Urinary bladder (tissue), 4 donors: ENCODE measurements at places on chromosomes 11 and 22. TPM values are rescaled to one million over a fixed set of nuclear protein-coding genes. Genes with fewer than 3 reads are reported as not detected.

Gene BATF2
- polyA plus RNA-seq, result 5.8 TPM

DNA sequence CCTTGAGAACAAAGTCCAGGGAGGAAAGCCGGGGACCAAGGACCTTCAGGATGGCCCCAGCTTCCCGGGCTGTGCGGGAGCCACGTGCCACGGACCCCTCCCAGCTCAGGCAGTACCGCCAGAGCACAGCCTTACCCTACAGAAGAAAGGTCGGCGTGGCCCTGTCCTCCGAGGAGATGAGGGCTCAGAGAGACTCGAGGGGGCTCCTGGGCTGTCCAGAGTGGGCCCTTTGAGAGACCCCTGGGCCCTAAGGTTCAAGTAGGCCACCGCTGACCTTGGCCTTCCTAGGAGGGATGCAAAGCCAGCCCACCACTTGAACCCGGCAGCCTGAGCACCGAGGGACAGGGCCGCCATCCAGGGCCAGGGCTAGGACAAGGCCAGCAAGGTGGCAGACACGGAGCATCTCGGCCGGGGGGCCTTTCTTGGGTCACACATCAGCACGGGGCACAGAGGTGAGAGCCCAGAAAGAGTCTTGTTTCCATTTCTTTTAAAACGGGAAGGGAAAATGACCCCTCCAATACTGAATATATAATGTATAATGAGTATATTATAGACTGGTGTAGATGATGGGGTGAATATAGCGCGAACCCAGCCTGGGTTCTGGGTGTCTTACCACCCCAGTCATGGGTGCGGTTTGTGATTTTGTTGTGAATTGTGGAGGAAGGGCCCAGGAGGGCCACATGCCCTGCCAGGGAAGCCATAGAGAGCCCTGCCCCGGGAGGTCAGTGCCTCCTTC is 34.4 kb upstream of the PPARA start:
- no peak for DNase-seq

Gene CNGA4
- 0.28 TPM for polyA plus RNA-seq

- no peak for DNase-seq
These were observed 239.1 kb upstream of the ARHGAP20 start for GRCh38 chr11:110951037-110951949.

Gene SLN
- 0.09 TPM for polyA plus RNA-seq

Gene GLYAT
- polyA plus RNA-seq, result 0.05 TPM

DNA sequence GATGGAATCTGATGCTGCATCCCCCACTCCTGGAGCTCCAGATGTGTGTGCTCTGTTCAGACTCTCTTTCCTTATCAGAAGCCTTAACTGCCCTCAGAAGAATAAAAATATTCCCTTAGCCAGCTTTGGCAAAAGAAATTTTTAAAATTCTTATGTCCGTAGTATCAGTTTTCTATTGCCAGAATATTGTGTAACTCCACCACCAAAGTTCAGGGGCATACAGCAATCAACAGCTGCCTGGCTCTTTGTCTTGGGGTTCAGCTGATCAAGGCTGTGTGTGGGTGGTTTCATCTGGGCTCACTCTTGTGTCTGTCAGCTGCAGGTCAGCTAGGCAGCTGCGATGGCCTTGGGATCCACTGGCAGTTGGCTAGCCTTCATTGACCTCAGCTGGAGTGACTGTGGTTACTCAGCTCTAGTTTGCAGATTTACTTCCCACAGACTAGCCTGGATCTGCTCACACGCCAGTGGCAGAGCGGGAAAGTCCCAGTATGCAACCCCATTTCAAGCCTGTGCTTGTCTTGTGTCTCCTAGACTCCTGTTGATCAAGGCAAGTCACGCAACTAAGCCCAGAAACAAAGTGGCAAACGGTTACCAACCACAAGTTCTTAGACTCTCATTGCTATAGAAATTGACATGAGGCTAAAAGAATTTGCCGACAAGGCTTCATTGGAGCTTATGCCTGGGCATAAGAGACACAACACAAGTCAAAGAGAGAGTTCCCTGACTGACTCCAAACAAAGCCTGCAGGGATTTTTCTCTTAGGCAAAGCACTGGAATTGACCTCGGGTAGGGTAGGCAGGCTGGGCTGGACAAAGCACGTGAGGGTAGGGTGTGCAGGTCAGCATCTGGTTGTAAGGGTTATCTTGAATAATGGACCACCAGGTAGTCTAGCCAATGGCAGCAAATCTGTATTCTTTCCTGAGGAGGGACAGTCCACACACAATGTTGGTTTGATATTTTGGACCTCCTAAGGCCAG is 7.5 kb downstream of the TMEM138 start:
- DNase-seq, result no peak

GRCh38 chr11:70493891-70494290 is 95.6 kb downstream of the CTTN start:
- DNase-seq, result no peak

- no peak for DNase-seq
These were observed 32.1 kb downstream of the FAM168A start for GRCh38 chr11:73565804-73566203.

DNA sequence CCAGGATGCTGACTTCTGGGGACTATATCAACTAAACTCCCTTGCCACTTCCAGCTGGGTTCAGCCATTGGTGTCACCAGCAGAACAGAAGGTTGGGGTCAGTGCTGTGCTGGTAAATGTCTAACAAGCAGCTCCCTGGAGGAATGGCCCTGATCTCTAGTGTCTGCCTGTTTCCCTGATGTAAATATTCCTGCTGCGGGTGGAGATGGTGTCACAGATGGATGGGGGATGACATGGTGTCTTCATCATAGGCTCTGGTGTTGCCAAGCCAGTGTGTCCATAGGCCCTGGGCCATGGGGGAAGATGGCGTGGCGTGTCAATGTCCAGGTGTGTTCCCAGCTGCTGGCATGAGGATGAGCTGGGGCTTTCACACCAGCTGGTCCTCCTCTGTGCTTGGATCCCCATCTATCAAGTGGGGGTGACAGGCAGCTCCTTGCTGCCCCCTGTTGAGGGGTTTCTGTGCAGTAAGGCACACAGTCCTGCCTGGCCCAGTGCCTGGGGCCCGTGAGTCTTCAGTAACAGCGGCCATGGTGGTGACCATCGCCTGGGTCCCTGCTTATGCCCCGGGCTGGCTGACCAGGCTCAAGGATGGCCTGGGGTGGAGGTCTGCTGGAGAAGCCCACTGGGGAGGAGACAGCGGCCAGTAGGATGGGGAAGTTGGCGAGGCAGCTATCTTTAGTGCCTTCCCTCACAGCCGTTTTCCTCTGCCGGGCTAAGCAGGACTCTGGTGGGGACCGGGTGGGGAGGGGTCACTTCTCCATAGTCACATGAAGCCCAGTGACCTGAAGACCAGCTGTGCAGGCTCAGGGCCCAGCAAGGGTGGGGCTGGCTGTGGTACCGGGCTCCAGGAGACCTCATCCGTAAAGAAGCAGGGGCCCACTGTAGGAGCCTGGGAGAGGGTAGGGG is 12.7 kb downstream of the RPL3 start:
- no peak for DNase-seq

DNA sequence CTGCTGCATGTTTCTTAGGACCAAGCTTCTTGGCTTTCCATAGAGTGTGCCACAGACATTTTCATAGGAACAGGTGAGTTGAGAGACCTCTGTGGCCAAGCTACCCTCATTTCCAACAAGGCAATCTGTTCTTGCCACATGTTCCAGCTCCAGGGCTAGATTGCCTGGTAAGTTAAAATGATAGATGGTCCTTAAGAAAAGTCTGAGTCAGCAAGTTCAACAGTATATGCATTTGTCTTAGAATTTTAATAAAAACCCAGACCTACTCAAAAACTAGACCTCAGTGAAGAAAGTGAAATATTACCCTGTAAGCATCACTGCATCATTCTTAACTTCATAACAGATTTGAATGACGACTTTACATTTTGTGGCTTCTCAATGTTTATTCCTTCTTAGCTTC is 1123.6 kb downstream of the DLG2 start:
- no peak for DNase-seq

DNA sequence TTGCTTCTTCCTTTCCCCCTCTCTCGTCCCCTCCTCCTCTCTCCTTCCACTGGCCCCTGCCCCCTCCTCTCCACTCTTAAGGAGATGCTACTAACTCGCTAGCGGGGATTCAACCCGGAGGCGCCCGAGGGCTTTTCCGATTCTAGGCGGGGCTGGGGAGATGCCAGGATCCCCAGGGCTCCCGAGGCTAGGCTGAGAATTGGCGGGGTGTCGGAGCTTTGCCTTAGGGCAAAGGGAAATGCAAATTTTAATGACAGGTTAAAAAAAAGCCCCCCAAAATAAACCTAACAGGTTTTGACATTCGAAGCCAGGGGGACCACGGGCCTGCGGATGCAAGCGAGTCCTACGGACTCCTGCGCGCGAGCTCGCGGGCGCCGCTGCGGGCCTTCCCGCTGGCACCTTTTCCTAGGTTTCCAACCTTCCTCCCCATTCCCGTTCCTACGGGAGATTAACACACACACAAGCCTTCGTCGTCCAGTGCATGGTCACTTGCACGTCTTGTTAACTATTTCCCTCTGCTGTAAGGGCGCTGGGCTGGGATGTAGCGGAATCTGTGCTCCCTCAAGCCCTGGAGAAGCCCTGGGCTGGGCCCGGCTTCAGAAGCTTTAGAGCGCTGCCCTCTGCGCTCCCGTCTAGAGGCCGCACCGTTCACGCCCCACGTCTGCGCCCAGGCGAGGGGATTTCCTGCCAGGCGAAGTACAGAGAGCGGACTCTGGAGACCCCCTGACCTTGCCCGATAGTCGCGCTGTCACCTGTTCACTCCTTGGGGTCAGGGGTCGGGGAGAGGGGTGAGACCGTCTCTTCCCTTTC is 729 bp upstream of the ALX4 start:
- no peak for DNase-seq

GRCh38 chr22:49869845-49870712 is 16.4 kb downstream of the ZBED4 start:
- no peak for DNase-seq

- DNase-seq, result no peak
These were observed 174.1 kb downstream of the MN1 start for GRCh38 chr22:27627444-27627833.

GRCh38 chr11:10628508-10629236 is 60.2 kb upstream of the LYVE1 start:
- DNase-seq, result no peak

Gene JRKL
- 6.9 TPM for polyA plus RNA-seq

- DNase-seq, result no peak
These were observed 78.3 kb upstream of the MYO18B start for GRCh38 chr22:25663654-25664053.

Gene ALDH3B1
- polyA plus RNA-seq, result 14.4 TPM

DNA sequence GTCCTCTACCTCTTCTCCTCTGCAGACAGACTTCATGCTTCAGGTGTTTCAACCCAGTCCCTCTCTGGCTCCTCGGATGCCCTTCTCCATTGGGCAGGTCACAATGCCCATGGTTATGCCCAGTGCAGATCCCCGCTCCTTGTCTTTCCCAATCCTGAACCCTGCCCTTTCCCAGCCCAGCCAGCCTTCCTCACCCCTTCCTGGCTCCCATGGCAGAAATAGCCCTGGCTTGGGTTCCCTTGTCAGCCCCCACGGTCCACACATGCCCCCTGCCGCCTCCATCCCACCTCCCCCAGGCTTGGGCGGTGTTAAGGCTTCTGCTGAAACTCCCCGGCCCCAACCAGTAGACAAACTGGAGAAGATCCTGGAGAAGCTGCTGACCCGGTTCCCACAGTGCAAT is 9.3 kb upstream of the BACE1-AS start:
- DNase-seq, result no peak

Gene LIF
- 1.1 TPM for polyA plus RNA-seq

DNA sequence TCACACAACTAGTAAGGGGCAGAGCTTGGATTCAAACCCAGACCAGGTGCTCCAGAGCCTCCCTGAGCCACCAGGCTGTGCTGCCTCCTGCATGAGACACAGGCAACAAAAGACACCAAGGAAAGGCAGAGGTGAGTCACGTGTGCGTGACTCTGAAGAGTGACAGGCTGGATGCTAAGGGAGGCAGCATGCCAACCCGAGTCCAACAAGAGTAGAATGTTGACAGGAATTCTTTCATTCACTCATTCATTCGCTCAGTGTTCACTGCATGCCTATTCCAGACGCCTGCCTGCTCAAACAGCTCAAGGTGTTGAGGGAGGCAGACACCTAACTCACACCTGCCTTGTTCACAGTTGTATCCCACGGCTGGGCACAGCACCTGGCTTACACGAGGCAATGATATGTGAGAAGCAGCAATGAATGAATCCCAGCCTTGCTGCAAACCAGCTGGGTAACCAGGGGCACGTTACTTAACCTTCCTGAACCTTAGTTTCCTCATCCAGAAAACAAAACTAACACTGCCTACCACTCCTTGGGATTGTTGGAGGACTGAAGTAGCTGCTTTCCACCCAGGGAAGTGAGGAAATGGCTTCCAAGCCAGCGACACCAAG is 73.8 kb upstream of the ARFGAP3 start:
- DNase-seq, result no peak

DNA sequence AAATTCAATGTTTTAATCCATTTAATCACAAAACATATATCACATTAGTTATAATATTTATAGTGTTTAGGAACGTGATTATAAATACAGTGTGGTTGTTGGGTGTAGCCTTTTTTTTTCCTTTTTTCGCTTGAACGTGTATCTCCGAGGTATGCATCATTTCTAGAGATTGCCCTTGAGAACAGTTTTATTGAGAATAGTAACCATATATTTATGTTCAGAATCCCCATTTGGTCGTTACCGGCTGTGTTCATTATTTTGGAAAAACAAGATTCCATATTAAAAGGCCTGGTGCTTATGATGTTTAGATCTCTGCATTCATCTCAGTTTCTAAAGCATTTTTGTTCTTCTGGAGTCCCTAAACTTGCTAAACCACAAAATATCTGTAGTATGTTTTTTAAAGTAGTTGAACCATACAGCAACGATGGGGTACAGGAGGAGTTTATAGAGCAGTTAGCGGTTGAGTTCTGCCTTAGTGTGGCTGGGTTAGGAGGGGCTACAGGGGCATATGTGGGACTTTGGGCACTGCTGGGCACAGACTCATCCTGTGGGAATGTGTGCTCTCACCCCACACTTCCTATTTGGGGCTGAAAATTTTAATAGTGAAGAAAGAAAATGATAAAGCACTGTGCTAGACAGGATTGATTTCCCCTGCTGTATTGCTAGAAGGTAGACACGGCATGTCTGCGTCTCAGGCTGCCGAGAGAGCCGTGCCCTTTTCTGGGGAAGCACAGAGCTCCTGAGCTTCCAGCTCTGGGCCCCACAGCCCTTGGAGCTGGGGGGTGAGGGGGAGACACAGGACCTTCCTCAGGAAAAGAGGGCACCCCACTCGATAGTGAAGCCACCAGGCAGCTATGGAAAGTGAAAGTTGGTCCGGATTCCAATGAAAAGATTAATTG is 81.5 kb upstream of the PPARA start:
- DNase-seq, result no peak

DNA sequence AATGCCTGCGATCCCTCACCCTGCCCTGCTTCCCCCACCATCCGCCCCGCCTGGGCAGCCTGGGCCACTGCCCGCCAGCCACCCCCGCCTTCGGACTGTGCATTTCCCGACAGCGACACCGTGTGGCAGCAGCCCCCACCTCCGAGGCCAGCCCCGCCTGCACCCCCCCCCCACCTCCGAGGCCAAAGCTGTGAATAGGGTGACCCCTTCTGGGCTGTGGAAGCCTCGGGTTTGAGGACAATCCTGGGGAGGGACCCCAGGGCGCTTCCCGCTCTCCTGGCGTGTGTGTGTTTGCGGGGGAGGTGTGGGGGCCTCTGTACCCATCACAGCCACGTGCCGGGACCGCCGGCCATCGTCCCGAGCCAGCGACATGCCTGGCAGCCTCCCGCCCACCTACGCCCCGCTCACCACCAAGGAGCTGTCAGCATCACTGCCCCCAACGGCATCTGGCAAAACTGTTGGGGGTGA is 33.8 kb upstream of the PPARA start:
- DNase-seq, result peak; percentile 69

Gene IL10RA
- 10.8 TPM for polyA plus RNA-seq

GRCh38 chr11:118885831-118886565 is 2.3 kb downstream of the CXCR5 start:
- no peak for DNase-seq
